Mesenchymal stem cell (in vitro differentiated cells and primary cell): ENCODE measurements at places on chromosomes 5 and 9.

DNA sequence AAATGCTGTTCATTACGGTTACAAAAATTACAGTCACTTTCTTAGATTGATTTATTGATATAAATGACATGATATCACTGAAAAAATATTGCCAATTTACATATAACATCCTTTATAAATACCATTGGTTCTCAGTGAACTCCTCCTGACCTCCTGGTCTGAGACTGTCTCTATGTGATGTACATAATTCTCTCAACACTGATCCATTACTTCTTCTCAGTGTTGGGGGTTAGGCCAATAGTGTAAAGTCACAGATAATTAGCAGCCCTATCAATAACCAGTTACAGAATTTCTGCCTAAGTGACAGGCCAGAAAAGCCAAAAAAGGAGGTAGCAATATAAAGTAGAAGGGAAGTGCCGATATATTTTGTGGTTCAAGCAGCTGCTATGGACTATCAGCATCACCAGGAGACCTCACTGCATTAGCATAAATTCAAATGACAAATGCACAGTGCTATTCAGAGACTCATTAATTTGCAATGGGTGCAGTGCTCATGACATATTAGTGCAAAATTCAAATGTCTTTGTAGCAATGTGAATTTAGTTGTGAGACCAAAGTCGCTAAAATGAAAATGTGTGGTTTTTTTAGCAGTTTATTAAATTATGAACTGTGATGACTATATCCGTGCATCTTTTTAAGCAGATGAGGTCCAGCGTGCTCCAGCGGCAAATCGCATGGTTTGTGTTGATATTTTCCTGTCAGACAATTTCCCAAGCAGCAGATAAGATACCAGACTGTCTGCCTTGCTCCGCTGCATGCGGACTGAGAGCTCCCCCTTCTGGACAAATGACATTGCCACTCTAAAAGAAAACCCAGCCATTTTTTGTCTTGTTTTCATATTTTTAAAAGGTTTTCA, 144.6 kb downstream of the CETN3 start:
- peak; percentile 72 for DNase-seq

- no peak for DNase-seq
These were observed 53.4 kb upstream of the SV2C start for GRCh38 chr5:76029739-76030138.

GRCh38 chr5:41447650-41448510, 62.5 kb downstream of the PLCXD3 start:
- no peak for DNase-seq

GRCh38 chr5:133514456-133514855, 97.9 kb downstream of the FSTL4 start:
- DNase-seq: no peak

GRCh38 chr9:28832168-28832770, 1259.0 kb upstream of the C9orf72 start:
- no peak for DNase-seq

GRCh38 chr5:112866739-112867138, 5.7 kb downstream of the SRP19 start:
- DNase-seq: no peak

DNA sequence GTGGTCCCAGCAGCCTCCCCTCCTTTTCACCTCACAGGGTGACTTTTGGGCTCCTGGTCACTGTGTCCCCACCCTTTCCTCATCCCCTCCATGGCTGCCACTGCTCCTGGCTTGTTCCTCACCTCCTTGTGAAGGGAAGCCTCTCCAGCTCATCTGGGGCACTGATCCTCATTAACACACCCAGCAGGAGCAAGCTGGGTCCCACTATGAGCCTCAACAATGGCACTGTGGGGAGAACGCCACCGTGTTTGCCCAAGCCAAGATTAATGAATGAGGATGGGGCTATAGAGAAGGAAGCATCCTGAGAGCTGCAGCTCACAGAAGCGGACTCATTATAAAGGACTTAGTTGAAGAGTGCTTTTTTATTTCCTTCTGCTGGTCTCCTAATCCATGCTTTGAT, 118.4 kb downstream of the MARCHF11 start:
- DNase-seq: no peak

DNA sequence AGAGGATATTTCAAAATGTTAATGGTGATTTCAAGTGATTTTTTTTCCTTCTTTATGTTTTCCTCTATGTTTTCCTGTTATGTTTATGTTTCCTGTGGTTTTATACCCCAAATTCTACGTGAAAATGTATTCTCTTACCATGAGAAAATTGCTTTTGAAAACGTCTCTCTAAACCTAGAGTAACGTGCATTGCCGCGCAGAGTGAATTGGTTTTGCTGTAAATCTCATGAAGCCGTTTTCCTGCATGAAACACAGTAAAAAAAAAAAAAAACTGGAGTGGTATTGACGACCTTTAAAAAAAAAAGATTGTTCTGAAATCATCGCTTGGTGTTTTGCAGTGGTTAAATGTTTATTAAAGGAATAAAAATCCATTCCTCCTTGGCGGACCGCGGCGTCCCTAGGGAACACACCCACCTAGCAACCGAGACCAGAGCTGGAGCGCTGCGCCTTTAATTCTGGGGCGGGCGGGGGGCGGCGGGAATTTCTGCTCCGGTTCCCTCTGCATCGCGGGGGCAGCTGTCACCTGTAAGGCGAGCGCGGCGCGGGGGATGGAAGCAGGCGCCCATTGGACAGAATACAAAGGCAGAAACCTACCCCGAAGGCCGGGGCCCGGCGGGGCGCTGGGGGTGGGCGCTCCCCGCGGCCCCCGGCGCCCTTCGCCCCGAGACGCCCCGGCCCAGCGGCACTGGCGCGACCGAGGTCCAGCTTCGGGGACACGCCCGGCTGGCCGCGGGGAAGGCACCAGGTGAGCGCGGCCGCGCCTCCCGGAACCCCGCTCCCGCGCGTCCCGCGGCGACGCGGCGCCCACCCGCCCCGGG, at the start of gene SOWAHA:
SOWAHA (plus strand) TSS at position 522 of the 818 bp plus-strand sequence. CDS start 320 bp downstream, outside the sequence.
- no peak for DNase-seq

DNA sequence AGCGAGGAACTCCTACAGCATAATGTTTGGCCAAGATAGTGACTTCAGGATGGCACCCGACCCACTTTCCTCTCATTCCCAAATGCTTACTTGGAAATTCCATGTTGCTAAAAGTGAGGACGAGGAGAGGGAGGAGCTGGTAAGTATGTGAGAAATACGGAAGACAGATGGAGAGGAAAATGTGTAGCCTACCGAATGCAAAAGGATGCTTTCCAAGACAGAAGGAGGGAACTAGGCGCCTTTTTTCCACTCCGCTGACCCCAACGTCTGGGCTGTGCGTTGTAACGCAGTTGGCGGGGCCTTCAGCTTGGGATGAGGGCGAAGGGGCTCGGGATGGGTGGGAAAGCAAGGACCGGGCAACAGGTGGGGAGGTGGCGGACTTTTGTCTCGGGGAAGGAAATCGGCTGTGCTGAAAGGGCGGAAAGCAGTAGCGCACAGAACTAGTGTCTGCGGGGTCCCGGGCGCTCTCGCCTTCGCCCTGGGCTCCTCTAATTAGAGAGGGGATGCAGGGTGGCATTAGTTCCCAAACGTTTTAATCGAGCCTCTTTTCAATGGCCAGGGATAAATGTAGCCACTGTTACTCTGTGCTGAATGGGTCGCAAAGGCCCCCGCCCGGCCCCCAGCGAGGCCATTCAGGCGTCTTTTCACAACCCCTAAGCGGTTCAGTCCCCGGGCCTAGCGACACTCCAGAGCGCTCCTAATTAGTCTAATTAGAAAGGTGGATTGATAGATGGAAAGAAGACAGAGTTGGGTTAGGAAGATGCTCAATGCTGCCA, 12.6 kb downstream of the FOXD1 start:
- no peak for DNase-seq

DNA sequence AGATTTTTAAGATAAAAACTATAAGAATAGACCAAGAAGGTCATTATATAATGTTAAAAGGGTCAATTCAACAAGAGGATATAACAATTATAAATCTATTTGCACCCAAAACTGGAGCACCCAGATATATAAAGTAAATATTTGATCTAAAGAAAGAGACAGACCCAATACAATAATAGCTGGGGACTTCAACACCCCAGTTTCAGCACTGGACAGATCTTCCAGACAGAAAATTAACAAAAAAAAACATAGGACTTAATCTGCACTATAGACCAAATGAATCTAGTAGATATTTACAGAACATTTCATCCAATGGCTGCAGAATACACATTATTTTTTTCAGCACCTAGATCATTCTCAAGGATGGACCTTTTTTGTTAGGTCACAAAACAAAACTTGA, 331.9 kb downstream of the SPOCK1 start:
- DNase-seq: no peak

DNA sequence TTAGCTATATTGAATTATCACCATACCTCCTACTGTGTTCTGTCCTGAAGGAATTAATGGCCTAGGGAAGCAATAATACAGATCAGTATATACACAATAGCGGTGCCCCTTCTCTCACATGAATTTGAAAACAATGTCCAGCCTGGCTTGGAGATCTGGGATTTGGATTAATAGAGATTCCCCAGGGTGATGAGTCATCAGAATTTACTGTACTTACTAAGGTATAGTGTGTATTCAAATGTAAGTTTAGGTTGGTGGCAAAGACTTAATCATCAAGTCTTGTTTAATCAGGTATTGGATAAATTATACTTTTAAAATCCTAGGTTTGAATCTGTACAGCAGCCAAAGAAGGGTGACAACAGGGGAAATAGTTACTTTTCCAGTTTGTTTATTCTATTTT, 121.5 kb downstream of the FEM1C start:
- DNase-seq: no peak

DNA sequence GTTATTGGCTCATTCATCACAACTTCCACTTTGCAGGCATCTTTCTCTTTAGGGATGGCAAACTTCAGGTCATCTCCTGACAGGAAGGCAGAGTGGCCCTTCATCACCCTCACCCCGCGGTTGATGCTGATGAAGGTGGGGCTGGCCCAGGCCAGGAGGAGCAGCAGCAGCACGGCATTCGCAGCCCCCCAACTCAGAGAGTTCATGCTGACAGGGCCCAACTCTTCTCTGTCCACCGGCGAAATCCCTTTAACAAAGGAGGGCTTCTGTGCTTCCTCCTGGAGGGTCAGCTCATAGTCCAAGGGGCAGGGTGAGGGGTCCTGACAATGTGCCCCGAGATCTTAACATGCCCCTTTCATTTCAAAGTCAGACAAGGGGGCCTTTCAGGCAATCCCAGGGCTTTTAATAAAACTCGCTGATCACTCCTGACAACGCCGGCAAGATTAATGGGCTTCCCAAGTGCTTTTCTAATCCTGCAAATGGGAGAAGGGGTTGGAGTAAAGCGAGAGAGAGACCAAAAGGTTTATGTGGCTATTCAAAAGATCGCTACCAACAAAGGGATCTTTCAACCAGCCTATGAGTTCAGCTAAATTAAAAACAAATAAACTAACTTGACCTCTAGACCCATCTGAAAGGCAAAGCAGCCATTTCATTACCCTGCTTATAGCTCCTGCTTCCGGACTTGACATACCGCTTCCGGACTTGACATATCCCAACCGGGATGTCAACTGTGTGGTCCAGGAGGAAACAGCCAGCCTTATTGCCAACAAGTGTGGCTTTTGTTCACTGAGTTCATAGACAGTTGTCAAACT, 41.2 kb downstream of the FREM1 start:
- DNase-seq: peak; percentile 54

DNA sequence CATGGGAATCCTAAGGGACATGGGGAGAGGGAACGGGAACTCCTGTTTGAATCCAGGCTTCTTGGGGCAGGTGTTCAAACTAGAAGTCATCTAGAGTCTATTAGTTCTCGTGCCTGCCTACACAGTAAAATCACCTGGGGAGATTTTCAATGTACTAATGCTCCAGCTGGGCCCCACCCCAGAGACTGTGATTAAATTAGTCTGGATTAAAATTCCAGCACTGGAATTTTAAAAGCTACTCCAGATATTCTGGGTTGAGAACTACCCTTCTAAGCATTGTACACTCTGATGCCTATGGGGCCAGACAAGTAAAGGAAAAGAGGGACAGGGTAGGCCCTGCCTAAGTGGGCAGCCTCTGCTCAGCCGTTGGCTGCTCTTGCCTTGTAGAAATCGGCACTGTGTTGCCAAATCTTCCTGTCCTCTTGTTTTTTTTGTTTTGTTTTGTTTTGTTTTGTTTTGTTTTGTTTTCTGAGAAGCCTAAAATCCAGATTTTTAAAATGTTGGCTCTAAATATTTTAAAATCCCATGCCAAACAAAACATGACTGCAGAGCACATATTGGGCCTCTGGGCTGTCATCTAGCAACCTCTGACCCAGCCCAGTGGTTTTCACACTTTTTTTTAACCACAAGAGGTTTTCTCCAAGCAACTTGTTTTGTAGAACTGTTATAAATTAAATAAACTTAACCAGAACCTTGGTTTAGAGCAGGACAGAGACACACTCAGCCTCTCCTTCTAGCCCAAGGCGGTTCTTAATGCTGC, 29.0 kb downstream of the ADRB2 start:
- no peak for DNase-seq

- peak; percentile 70 for DNase-seq
These were observed 70.7 kb upstream of the SLC25A51 start for GRCh38 chr9:37974506-37975173.

DNA sequence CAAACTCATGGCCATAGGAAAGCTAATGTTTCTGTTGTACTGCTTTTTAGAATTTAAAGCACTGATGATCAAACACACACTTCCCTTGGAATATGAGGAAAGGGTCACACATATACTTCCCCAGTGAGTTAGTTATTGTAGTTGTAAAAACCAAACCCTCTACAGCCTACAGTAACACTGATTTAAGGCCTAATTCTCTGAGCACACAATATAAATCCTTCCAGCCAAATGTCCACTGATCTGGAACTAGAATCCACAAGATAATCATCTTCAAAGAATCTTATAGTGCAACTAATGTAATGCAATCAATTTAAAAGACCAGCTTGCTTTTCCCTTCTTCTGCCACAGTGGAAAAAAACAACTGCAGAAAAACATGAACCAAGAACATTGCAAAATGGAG, 219.3 kb downstream of the CAAP1 start:
- no peak for DNase-seq

GRCh38 chr5:158832731-158833130, 267.0 kb downstream of the EBF1 start:
- peak; percentile 19 for DNase-seq

DNA sequence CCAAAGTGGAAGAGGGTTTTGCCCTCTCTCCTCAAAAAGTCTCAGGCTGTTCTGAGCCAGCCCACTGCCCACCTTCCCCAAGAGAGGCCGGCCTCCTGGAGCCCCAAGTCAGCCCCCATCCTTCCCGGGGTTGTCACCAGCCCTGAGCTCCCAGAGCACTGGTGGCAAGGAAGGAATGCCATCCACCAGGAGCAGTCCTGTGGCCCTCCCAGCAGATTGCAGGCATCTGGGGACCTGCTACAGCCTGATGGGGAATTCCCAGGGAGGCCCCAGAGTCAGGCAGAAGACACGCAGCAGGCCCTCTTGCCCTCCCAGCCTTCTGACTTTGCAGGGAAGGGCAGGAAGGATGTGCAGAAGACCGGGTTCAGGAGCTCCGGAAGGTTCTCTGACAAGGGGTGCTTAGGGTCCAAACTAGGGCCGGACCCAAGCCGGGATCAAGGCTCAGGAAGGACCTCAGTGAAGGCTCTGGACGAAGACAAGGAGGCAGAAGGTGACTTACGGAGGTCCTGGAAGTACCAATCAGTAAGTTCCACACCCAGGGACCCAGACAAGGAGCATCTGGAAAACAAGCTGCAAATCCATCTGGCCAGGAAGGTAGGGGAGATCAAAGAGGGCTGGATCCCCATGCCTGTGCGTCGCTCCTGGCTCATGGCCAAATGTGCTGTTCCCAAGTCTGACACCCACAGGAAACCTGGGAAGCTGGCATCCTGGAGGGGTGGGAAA, 3.7 kb downstream of the SPATA31E1 start:
- DNase-seq: no peak

- DNase-seq: no peak
These were observed 42.4 kb downstream of the NKX2-5 start for GRCh38 chr5:173192561-173192960.
